Epithelial cell of prostate (primary cell): ENCODE measurements at places on chromosomes 1 and 21.

GRCh38 chr1:231629132-231629531 lies 2.5 kb downstream of the DISC1 start:
- no peak for DNase-seq

- DNase-seq: no peak
Observed at GRCh38 chr1:71862756-71863155, 419.6 kb downstream of the NEGR1 start.

GRCh38 chr1:63319046-63320021 lies 3.0 kb upstream of the FOXD3 start:
- no peak for DNase-seq

- no peak for DNase-seq
Observed at GRCh38 chr1:244352156-244352830, 99.4 kb downstream of the ADSS2 start.

GRCh38 chr1:39812913-39813312 lies 24.2 kb upstream of the BMP8B start:
- no peak for DNase-seq
